CD4-positive, alpha-beta T cell treated with Interleukin-4 for 1 hour (primary cell): ENCODE measurements at places on chromosomes 3 and 15.

DNA sequence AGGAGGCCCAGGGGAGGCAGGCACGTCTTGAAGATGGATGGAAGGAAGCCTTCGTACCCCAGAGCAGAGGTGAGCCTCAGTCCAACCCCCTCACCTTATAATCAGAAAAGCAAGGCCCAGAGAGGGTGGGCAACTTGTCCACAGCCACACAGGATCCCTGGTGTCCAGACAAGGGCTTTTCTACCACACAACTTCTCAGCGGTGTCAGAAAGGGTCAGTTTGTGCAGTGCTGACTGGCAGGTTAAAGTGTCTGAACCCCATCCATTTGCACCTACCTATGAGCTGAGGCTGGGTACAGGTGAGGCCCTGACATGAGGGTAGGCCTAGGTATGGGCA is 8.6 kb downstream of the IGDCC3 start:
- DNase-seq = no peak

- DNase-seq = no peak
These were observed 30.3 kb downstream of the IP6K1 start for GRCh38 chr3:49756036-49756435.

DNA sequence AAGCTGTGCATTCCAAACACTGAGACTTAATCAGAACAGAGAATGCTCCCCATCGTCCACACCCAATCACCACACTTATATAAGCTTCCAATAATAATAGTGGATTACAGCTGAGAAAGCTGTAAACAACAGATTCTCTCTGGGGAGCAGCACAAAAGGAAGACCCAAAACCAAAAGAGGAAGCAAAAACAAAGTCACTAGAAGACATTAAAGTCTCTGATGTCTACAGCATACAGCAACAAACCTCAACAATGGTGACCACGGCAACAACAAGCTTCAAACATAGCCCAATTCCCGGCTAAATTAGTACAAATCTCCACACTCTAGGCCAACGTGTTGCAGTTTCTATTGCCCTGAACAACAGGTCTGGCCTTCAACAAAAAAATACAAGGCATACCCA is 37.7 kb downstream of the ZDHHC23 start:
- peak; percentile 28 for DNase-seq

GRCh38 chr15:74995779-74996765 is 709 bp downstream of the SCAMP5 start:
- no peak for DNase-seq

- DNase-seq = no peak
These were observed 510 bp downstream of the ARL14 start for GRCh38 chr3:160677459-160677881.

DNA sequence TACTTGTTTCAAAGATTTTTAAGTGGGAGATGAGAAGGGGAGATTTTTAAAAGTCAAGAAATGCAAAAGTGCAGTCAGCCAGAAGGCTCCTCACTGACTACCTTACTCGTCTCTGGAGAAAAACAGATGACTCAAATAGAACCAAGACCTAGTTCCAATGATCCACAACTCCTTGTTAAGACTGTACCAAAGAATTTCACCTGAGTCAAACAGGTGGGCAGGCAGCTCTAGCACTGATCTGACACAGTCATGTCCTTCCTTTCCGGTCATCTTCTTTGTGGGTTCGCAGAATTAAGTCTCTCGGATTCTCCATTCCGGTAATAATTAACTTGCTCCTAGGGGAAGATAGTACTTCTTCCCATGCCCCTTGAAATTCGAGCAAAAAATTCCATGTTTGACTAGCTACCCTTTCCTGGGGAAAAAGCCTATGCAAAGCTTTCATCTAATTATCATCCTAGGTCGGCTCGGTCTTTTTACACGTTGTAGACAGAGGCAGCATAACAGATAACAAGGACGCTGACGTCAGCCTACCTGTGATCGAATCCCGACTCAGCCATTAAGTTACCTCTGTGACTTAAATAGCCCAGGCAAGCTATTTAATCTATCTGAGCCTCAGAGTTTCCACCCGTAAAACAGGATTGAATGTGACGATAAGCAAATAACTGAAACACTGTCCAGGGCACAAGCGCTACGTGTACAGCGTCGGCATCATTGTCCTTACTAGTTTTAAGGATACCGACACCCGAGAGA is 758 bp downstream of the SELENOK start:
- peak; percentile 75 for DNase-seq

- no peak for DNase-seq
These were observed 465.2 kb upstream of the TPRG1 start for GRCh38 chr3:188706599-188706998.

DNA sequence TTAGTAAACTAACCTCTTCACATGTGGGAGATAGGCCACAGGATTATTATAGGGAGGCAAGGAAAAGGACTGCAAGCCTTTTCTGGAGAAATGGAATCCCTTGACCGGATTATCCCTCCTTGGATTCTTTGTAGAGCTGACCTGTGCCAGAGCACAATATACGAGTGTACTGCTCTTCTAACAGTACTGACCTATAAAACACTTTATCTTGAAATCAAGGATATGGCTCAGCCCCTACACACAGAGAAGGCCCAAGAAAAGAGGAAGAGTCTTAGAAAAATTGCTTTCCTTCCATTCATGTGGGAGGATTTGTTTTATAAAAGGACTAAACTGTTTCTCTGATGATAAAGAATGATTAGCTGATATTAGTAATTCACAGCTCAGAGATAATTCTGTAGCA is 42.2 kb downstream of the DMXL2 start:
- DNase-seq = no peak

DNA sequence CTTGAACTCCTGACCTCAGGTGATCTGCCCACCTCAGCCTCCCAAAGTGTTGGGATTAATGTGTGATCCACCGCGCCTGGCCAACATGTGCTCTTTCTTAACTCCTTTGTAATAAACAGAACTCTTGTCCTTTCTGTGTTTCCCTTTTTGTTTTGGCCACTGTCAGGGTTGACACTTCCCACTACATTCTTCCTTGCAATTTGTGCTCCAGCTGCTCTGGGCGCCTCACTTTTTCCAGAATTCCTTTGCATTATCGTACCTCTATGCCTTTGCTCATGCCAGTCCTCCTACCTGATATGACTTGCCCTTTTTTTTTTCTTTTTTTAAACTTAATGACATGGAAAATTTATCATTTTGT is 38.8 kb upstream of the SMAD3 start:
- DNase-seq = no peak

GRCh38 chr15:33639978-33640377 is 328.3 kb upstream of the CHRM5 start:
- DNase-seq = no peak

DNA sequence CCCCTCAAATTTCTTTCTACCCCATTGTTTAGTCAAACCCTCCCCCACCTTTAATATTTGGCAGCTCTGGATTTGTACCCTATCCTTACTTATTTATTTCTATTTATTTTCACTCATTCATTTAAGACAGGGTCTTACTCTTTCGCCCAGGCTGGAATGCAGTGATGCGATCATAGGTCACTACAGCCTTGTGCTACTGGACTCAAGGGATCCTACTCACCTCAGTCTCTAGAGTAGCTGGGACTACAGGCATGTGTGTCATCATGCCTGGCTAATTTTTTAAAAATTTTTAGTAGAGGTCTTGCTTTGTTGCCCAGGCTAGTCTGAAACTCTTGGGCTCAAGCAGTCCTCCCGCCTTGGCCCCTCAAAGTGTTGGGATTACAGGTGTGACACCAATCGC is 35.4 kb downstream of the ARIH1 start:
- DNase-seq = no peak

DNA sequence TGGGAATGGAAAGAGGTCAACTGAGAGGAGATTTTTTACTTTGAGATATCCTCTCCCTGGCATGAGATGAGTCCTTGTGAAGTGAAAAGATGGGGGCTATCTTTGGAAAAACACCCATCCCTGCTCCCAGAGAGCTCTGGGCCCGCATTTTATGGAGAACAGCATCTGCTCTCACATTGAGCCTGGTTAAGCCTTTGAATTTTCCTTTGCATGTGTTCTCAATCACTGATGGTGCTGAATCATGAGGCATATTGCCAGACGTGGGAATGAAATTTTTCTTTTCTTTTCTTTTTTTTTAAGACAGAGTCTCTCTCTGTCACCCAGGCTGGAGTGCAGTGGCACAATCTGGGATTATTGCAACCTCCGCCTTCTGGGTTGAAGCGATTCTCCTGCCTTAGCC is 24.4 kb downstream of the TMEM45A start:
- no peak for DNase-seq

DNA sequence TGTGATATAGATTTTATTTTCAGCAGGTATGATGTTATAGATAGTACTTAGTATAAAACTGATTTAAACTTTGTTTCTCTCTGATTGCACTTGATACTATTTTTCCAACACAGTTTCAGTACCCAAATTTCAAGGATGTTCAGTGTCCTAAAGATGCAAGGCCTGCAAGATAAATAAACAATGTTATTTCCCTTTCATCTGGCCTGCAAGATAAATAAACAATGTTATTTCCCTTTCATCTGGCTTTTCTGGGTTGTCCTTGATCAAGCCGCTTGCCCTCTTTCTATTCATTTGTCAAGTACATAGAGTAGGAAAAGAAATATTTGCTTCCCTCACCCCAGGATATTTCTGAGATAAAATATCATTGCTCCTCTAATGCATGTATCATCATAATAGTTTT is 571.0 kb downstream of the FGF12 start:
- no peak for DNase-seq

- DNase-seq = no peak
These were observed 82.1 kb downstream of the MYO1E start for GRCh38 chr15:59290295-59291212.

- no peak for DNase-seq
These were observed 484.2 kb upstream of the ATP11B start for GRCh38 chr3:182309120-182309519.
